ENCODE measurements at places on chromosomes 5 and 9.

DNA sequence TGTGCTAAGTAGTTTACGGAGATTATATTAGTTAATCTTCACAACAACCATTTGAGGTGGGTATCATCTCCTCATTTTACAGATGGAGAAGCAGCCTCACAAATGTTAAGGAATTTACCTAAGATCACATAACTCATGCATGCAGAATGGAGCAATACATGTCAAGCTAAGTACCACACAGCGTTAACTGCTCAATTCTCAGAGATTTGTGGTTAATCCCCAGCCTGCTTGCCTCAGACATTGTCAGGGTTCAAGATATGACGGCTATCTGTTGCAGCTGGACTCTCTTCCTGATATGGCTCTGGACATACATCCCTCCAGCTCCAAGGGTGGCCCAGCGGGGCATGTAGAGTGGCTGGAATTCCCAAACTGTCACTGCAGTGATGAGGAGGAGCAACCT lies 7.3 kb upstream of the ZNF346 start:
- DNase-seq = no peak

GRCh38 chr9:24602693-24603352 lies 57.1 kb upstream of the IZUMO3 start:
- DNase-seq = no peak

- DNase-seq = no peak
These were observed 4.3 kb upstream of the EMB start for GRCh38 chr5:50445296-50445949.

GRCh38 chr5:72295539-72295938 lies 24.5 kb downstream of the MRPS27 start:
- DNase-seq = no peak

- no peak for DNase-seq
These were observed 228.8 kb upstream of the ZNF462 start for GRCh38 chr9:106634183-106634582.

DNA sequence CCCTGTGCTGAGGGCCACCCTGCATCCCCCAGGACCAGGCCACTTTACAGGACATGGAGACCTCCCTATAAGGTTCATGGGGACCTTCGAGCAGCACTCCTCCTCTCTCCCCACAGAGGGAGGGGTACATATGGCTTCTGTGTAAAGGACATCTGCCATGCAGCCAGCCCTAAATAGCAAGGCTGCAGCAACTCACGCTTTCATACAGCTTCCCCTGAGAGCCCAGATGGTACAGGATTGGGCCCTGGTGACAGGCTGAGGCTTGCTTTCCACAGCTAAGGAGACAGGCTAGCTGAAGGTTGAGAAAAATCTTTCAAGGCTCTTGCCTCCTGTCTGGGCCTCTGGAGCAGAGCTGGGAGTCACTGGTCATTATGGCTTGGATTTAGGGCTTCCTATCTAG lies 147.0 kb upstream of the ZNF366 start:
- no peak for DNase-seq

- DNase-seq = no peak
These were observed 53.2 kb downstream of the FNBP1 start for GRCh38 chr9:129989740-129990139.
